ENCODE measurements at places on chromosomes 6 and 20. TPM values are rescaled to one million over a fixed set of nuclear protein-coding genes. Genes with fewer than 3 reads are reported as not detected.

GRCh38 chr6:129546702-129547101, 163.3 kb downstream of the ARHGAP18 start:
- H3K4me1 ChIP-seq = no peaks in the 10 kb centered on the region
- H3K4me3 ChIP-seq = no peak overlapping the region
- no peaks in the 10 kb centered on the region for H3K36me3 ChIP-seq
- no peaks in the 10 kb centered on the region for H3K27me3 ChIP-seq
- no peak overlapping the region for H3K27ac ChIP-seq

- DNase-seq = peak; percentile 36
- H3K27ac ChIP-seq = no peak overlapping the region
- H3K4me1 ChIP-seq = no peaks in the 10 kb centered on the region
These were observed 46.5 kb upstream of the SNAP25 start for GRCh38 chr20:10171864-10172751.

- H3K36me3 ChIP-seq = no peaks in the 10 kb centered on the region
- DNase-seq = no peak
- no peak overlapping the region for H3K4me3 ChIP-seq
These were observed 180.9 kb upstream of the RREB1 start for GRCh38 chr6:6926856-6927255.

- no peak for DNase-seq
- H3K36me3 ChIP-seq = no peaks in the 10 kb centered on the region
- H3K4me1 ChIP-seq = no peaks in the 10 kb centered on the region
- no peaks in the 10 kb centered on the region for H3K27me3 ChIP-seq
- no peak overlapping the region for H3K27ac ChIP-seq
These were observed 46.6 kb downstream of the SLX4IP start for GRCh38 chr20:10481676-10482075.

Gene HTR1B
- 0.19 TPM for total RNA-seq

DNA sequence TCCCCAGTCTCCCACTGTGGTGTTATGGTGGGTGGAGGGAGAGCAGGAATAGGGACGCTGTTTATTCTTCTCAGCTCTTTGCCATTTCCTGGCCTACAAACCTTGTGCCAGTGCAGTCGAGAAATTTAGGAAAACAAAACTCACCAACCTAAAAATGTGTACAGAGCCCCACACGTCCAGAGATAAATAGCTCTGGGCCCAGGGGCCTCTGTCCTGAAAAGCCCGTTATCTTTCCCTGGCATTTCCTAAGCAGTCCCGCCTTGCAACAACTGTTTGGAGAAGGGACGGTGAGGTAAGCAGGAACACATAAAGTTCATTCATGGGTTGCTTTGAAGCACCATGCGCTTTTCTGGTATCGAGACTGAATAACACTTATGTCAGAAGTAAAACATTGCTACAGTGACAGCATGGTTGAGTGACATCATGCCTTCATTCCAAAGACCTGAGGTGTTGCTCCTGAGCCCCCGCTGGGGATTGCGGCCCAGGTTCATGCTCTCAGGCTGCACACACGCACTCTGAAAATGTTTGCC, 80.1 kb upstream of the NXT1 start:
- H3K4me3 ChIP-seq = no peak overlapping the region
- DNase-seq = no peak
- no peak overlapping the region for H3K27ac ChIP-seq
- H3K4me1 ChIP-seq = no peaks in the 10 kb centered on the region
- no peaks in the 10 kb centered on the region for H3K36me3 ChIP-seq
- H3K27me3 ChIP-seq = no peaks in the 10 kb centered on the region

GRCh38 chr6:44335631-44336030, 6.8 kb upstream of the SPATS1 start:
- no peaks in the 10 kb centered on the region for H3K36me3 ChIP-seq
- no peak for DNase-seq
- no peak overlapping the region for H3K4me3 ChIP-seq

- H3K4me3 ChIP-seq = peak overlapping the region; percentile 91
- no peaks in the 10 kb centered on the region for H3K4me1 ChIP-seq
- DNase-seq = no peak
- no peaks in the 10 kb centered on the region for H3K27me3 ChIP-seq
These were observed 1.4 kb upstream of the MAN1A1 start for GRCh38 chr6:119350952-119351372.

DNA sequence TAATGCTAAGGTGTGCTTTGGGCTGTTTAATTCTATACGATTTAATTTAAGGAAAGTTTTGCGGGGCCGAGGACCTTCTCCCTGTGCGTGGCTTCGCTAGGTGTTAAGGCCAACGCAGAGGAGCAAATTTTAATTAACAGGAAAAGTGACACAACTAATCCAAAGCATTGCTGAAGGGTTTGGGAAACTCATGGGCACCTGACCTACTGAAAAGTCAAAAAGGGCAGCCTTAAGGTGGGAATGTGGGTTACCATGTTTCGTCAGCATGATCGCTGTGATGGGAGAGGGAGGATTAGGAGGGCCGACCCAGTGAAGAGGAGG, 415 bp upstream of the CUL9 start:
- H3K4me1 ChIP-seq = no peaks in the 10 kb centered on the region
- H3K36me3 ChIP-seq = peaks cover 13% of the 10 kb centered on the region
- no peaks in the 10 kb centered on the region for H3K27me3 ChIP-seq
- peak overlapping the region; percentile 57 for H3K4me3 ChIP-seq

Gene CNR1
- 0.82 TPM for total RNA-seq

Gene RAD21L1
- total RNA-seq = not detected

Gene SYTL3
- 1.1 TPM for total RNA-seq

DNA sequence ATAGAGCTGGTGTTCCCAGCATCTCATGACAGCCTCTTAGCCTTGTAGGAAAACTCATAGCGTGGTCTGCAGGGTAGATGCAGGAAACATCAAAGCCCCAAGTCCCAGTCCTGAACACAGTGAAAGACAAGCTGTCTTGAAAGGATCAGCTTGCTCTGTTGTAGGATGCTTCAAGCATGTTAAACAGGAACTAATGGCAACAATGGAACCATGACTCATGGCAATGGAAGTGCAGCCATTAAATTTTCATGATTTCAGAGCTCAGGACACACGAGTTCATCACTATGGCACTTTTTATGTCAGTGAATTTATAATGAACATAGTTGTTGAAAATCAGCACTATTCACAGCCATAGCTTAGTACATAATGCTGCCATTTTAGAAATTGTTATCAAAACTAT, 367.7 kb downstream of the KIF16B start:
- no peaks in the 10 kb centered on the region for H3K36me3 ChIP-seq

DNA sequence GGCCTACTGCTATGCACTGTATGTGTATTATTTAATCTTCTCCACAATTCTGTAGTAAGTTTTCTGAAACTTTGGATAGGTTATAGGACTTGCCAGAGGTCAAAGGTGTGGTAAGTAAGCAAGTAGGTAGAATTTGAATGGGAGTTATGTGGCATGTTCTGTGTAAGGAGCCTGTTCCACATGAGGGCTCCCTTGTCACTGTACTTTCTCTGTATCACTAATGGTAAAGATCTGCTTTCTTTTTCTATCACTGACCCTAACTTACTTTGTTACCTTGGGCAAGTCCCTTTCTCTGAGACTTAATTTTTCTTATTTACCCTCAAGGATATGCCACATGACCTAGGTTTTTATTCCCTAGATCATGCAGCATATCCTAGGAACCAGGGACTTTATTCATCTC, 50.3 kb downstream of the EIF2S2 start:
- H3K27ac ChIP-seq = no peak overlapping the region
- H3K36me3 ChIP-seq = no peaks in the 10 kb centered on the region
- H3K27me3 ChIP-seq = no peaks in the 10 kb centered on the region
- DNase-seq = no peak
- no peaks in the 10 kb centered on the region for H3K4me1 ChIP-seq

Gene ABHD16B
- total RNA-seq = not detected

DNA sequence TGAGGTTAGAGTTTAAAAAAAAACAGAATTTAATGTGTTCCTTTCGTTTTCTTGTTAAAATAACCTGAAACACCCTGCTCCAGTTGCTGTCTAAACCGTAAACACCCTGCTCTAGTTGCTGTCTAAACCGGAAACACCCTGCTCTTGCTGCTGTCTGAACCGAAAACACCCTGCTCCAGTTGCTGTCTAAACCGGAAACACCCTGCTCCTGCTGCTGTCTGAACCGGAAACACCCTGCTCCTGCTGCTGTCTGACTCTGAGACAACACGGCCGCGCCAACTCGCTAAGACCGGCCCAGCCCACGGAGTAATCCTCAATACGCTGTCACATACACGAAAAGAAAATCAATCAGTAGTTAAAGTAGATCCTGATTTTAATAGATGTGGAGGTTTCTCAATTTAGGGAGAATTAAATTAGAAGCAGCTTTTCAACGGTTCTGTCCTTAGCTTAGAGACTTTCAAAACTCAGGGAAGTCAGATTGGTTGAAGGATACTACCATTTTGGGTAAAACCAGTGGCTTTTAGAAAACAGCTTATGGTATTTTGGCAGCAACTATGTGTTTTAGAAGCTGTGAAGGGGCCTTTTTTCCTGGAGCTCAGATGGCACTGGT, 98.3 kb downstream of the RAMACL start:
- peak overlapping the region; percentile 10 for H3K27ac ChIP-seq
- H3K4me3 ChIP-seq = no peak overlapping the region
- H3K36me3 ChIP-seq = no peaks in the 10 kb centered on the region
- no peaks in the 10 kb centered on the region for H3K27me3 ChIP-seq
- H3K4me1 ChIP-seq = no peaks in the 10 kb centered on the region
- DNase-seq = peak; percentile 46

DNA sequence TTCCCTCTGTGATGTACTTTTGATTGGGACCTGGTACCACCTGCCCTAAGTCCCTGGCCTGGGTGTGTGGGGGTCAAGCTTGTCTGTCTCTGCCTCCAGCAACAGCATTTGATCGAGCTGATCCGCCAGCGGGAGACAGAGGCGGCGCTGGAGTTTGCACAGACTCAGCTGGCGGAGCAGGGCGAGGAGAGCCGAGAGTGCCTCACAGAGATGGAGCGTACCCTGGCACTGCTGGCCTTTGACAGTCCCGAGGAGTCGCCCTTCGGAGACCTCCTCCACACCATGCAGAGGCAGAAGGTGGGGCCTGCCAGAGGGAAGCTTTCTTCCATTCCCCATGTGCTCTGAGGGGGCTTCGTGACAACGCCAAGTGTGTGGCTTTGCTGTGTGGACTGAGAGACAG, 5.4 kb downstream of the GID8 start:
- H3K4me3 ChIP-seq = no peak overlapping the region
- H3K4me1 ChIP-seq = peaks cover 11% of the 10 kb centered on the region
- H3K36me3 ChIP-seq = peaks cover 5% of the 10 kb centered on the region
- no peaks in the 10 kb centered on the region for H3K27me3 ChIP-seq
- DNase-seq = no peak

Gene SLC35F1
- total RNA-seq = 1.1 TPM

GRCh38 chr6:107819964-107820337, 4.2 kb downstream of the SCML4 start:
- H3K27ac ChIP-seq = no peak overlapping the region
- DNase-seq = no peak
- no peaks in the 10 kb centered on the region for H3K36me3 ChIP-seq
- H3K4me3 ChIP-seq = no peak overlapping the region
- H3K4me1 ChIP-seq = no peaks in the 10 kb centered on the region
- H3K27me3 ChIP-seq = no peaks in the 10 kb centered on the region

DNA sequence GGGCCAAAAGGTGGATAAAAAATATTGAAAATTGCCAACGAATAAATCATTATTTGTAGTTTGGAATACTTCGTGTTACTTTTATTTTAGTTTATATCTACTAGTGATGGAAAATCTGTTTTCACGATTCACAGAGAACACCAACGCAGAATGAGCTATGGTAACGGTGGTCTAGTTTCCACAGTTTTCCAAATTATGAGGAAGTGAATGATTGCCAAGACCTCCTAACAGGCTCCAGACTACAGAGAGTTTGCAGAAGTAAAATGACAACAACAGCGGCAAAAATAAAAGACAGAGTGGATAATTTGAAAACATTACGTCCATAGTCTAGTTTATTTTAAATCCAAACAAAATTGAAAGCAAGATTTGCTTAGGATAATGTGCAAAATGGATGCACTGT, 57.0 kb upstream of the AIG1 start:
- H3K27ac ChIP-seq = no peak overlapping the region
- no peak overlapping the region for H3K4me3 ChIP-seq
- no peak for DNase-seq
- no peaks in the 10 kb centered on the region for H3K27me3 ChIP-seq
- H3K4me1 ChIP-seq = no peaks in the 10 kb centered on the region

- H3K27ac ChIP-seq = no peak overlapping the region
- H3K27me3 ChIP-seq = no peaks in the 10 kb centered on the region
- DNase-seq = no peak
These were observed 55.2 kb downstream of the SEL1L2 start for GRCh38 chr20:13934992-13935894.

GRCh38 chr20:54716174-54716747, 240.9 kb downstream of the DOK5 start:
- no peaks in the 10 kb centered on the region for H3K36me3 ChIP-seq
- no peak overlapping the region for H3K4me3 ChIP-seq
- H3K27ac ChIP-seq = no peak overlapping the region
- no peak for DNase-seq
- no peaks in the 10 kb centered on the region for H3K27me3 ChIP-seq

GRCh38 chr20:34753706-34754461, 49.7 kb downstream of the TP53INP2 start:
- no peak overlapping the region for H3K4me3 ChIP-seq
- DNase-seq = no peak
- no peaks in the 10 kb centered on the region for H3K27me3 ChIP-seq
- no peaks in the 10 kb centered on the region for H3K4me1 ChIP-seq
- no peak overlapping the region for H3K27ac ChIP-seq

GRCh38 chr6:130765181-130765727, 62.0 kb upstream of the SMLR1 start:
- no peaks in the 10 kb centered on the region for H3K27me3 ChIP-seq
- DNase-seq = no peak
- H3K4me1 ChIP-seq = no peaks in the 10 kb centered on the region

GRCh38 chr6:150466196-150466595, 97.4 kb downstream of the IYD start:
- no peak for DNase-seq
- no peak overlapping the region for H3K4me3 ChIP-seq
- no peaks in the 10 kb centered on the region for H3K27me3 ChIP-seq
- H3K4me1 ChIP-seq = no peaks in the 10 kb centered on the region

GRCh38 chr20:60236613-60237012, 278.4 kb downstream of the CDH26 start:
- no peaks in the 10 kb centered on the region for H3K4me1 ChIP-seq
- no peak overlapping the region for H3K4me3 ChIP-seq
- H3K27me3 ChIP-seq = no peaks in the 10 kb centered on the region
- no peak for DNase-seq

Gene HLA-F
- total RNA-seq = 201 TPM

GRCh38 chr6:1076531-1077459, 235.1 kb upstream of the FOXQ1 start:
- H3K4me3 ChIP-seq = no peak overlapping the region
- no peaks in the 10 kb centered on the region for H3K4me1 ChIP-seq
- no peaks in the 10 kb centered on the region for H3K27me3 ChIP-seq
- peak; percentile 41 for DNase-seq

- H3K27me3 ChIP-seq = no peaks in the 10 kb centered on the region
- no peak for DNase-seq
- no peaks in the 10 kb centered on the region for H3K4me1 ChIP-seq
- no peaks in the 10 kb centered on the region for H3K36me3 ChIP-seq
- no peak overlapping the region for H3K27ac ChIP-seq
These were observed 17.5 kb downstream of the DNMT3B start for GRCh38 chr20:32779500-32780211.

Gene SAMD5
- 11.8 TPM for total RNA-seq

GRCh38 chr6:34237722-34238584, 1.3 kb downstream of the HMGA1 start:
- no peaks in the 10 kb centered on the region for H3K4me1 ChIP-seq
- no peaks in the 10 kb centered on the region for H3K36me3 ChIP-seq
- H3K27me3 ChIP-seq = no peaks in the 10 kb centered on the region

- no peaks in the 10 kb centered on the region for H3K4me1 ChIP-seq
- no peak overlapping the region for H3K4me3 ChIP-seq
- H3K27ac ChIP-seq = no peak overlapping the region
- no peak for DNase-seq
These were observed 955.6 kb downstream of the TBC1D32 start for GRCh38 chr6:120378582-120379220.

All from colonic mucosa (tissue), 4 donors.